ENCODE measurements at places on chromosomes 7 and 10.

- no peak for DNase-seq
Measured at GRCh38 chr10:49302088-49302487, 3.1 kb downstream of the C10orf71 start.

- no peak for DNase-seq
Measured at GRCh38 chr7:66078067-66078466, 2.4 kb downstream of the ASL start.

DNA sequence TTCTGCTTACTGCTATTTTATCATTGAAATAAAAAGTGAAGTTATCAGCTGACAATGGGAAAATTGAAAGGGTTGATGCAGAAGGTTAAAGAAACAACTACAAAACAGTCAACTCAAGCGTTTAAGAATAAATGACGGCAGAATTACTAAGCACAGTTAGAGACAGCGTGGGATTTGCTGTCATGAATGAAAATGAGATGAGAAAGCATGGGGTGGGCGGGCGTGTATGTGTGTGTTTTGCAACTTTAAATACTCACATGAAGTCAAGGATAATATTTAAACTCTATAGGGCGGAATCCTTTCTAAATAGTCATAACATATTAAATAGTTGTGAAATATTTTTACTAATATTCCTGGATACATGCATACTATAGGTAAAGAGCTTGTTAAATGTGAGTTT, 450.8 kb downstream of the ETV1 start:
- no peak for DNase-seq

DNA sequence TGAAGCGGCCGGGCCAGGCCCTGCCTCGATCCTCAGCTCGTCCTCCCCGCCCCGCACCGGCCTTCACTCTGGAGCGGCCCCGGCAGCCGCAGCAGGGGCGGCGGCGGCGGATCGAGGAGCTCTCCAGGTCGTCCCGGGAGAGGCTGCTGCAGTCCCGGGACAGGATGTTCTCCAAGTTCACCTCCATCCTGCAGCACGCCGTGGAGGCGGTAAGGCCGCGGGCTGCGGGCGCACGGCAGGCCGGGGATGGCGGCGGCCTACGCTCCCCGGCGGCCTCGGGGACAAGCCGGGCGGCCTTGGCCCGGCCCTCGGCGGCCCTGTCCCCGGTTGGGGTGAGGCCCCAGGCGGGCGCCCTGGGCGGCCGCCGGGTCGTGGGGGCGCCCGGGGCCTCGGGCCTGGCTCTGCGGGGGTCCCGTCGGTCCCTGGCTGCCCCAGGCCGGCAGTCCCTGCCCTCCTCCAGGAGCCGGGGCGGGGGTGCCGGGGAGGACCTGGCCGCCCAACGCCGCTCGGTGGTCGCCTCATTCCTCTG, 399 bp downstream of the FHIP2A start:
- DNase-seq, result no peak

DNA sequence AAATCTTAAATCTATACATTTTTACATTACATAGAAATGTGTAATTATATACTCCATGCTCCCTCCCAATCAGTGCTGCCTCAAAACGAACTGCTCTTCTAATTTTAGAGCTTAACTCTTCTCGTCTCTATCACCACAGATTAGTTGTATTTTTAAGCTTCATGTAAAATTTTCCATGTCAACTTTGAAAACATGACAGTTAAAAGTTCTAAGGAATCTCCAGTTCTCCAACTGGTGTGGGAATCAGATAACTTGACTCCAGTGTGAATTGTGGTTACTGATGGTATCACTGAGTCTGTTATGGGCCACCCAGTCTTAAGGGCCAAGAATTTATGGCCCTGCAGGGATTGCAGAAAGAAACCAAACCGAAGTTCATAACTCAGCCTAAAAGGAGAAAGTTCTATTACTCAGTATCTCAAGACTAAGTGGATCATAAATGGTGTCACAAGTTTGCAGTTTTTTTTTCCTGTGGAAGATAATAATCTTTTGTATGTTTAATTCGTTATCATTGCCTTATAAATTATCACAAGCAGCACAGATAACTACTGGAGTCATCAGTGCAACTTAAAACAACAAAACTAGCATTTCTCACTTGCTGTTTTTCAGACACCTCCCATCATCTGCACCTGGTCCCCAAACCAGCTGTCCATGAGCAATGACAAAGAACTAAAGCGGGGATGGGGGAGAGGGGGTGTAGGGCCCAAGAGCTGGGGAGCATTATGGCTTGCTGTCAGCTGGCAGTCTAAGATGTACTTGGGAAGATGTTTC, 31.5 kb upstream of the KMT2E start:
- no peak for DNase-seq

- no peak for DNase-seq
Measured at GRCh38 chr10:11517150-11517549, 94.3 kb downstream of the USP6NL start.

DNA sequence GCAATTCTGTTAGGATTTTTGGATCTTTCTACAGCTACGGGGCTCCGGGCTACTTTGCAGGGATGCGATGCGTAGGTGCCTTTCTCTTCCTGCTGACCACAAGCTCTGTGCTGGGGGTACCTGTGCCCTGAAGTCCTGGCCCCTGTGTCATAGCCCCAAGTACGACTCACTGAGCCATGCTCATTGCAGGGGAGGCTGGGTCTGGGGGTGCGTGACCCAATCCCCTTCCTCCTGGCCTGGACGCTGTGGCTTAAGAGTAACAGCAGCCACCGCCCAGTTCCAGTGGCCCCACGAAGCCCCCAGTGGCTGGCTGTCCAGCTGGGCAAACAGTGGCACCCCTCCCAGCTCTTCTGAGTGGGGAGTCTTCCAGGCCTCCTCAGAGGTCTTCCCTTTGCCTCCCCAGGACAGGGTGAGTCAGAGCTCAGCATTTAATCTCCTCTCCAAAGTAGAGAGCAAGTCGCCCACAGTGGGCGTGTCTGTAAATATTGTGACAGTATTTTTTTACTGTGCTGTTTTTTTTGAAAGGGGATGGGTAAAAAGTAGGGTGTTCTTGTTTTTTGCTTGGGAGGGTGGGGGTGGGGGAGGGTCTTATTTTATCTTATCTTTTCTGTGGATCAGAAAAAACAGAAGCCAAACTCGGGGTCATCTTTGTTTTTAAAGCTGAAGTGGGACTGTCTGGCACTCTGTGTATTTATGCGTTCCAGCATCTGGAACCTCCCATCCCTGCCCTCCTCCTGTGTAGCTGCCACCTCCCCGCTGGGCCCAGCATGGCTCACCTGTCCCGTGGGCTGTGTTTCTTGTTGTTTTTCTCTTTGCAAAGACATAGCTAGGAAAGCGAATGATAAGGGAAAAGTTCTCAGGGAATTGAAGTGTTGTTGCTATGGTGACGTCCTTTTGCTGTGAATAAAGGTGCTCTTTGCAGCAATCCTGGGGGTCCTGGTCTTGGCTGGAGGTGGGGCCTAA, 8.2 kb downstream of the LFNG start:
- DNase-seq, result no peak

DNA sequence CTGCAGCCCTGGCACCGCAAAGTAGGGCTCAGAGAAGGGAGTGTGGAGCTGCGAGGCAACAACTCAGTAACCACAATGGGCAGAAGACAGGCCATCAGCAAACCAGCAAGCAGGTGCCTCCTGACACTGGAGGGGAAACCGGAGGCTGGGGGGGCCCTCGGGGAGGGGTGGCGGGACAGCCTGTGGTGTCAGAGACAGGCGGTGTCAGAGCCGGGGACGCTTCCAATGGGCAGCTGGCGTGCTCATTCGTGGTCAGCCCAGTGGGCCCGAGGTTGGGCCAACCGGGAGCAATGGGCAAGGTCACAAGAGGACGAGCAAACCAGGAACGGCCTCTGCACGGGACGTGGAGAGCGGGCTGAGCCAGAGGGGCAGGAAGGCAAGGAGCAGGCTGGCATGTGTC, 158.1 kb downstream of the MAD1L1 start:
- no peak for DNase-seq

GRCh38 chr10:29345144-29345909, 56.5 kb downstream of the LYZL1 start:
- no peak for DNase-seq

- DNase-seq, result no peak
Measured at GRCh38 chr10:62059217-62059920, 157.9 kb downstream of the ARID5B start.

DNA sequence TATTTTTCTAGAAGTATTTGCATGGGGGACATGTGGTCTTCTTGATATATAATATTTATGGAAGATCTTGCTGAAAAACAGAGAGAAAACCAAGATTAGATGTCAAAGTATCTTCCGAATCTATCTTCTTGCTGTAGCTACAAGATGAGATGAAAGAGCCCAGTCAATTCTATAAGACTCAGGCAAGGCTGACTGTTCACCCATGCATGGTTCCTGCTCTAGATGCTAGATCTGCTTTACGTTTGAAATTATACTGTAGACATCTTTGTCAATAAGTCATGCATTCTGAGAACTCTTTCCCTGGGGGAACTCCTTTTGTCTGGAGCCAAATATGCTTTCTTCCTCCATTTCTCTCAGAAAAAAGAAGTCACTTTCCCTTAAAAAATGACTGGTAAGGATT, 1292.0 kb downstream of the XPNPEP1 start:
- no peak for DNase-seq

GRCh38 chr10:113961182-113962031, 82.3 kb upstream of the ADRB1 start:
- no peak for DNase-seq

DNA sequence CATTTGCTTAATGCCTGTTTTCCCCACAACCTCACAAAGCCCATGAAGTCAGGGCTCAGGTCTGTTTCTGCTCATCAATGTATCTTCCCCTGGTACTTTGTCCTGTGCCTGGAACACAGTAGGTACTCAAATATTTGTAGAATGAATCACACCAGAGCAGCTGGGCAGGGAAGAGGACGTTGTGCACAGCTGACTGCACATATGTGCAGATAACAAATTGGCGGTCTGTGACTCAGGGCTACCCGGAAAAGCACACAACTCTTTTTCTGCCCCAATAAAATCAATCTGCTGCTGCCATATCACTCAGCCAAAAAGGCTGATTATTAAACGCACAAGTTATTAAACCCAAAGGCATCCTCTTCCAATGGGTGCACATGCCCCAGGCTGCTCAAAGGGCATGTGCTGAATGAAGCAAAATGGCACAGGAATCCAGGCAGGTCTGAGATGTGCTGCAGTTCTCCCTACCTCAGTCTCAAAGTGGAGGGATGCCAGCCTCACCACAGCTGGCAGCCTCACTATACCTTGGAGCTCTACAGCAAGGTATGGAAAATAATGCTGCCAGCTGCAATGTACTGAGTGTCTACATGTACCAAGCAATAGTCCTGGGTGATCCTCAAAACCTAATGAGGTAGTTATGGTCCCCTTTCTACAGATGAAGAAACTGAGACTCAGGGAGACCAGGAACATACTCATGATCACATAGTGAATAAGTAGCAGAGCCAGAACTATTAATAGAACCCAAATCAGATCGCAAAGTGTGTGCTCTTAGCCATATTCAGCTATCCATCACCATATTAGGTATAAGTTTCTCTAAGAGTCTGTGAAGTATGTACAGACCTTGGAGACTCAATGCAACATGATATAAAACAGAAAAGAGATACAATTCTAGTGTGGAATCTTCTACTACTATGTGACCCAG, 43.4 kb downstream of the SORBS1 start:
- no peak for DNase-seq

GRCh38 chr10:11143242-11143641, 125.6 kb downstream of the CELF2 start:
- DNase-seq, result no peak

DNA sequence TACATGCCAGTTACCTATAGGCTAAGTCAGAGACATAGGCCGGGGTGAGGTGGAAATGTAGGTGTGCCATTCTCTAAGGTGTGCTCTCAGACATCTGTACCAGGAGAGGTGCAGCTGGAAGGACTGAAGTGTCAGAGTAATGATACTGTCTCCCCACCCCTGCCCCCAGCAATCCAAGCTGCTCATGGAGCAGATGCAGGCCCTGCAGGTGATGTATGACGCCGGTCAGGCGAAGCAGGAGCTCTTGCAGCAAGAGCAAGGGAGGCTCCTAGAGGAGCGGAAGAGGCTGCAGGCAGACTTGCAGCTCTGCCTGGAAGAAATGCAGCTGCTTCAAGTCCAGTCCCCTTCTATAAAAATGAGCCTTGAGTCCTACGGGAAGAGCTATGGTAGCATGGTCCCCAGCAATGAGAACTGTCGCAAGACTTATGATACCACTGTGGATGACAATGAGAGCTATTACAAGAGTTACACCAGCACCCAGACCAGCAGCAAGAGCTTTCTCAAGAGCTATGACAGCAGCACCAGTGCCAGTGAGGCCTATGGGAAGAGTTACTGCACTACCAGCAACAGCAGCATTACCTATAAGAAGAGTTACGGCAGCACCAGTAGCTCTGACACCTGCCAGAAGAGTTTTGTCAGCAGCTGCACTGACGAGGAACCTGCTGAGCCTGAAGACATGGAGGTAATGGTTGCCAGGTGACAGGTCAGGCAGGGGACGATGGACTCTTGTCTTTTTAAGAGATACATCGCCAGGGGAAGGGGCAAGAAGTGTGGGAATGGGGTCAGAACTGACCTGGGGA, 18.4 kb upstream of the FLNC start:
- DNase-seq, result no peak

DNA sequence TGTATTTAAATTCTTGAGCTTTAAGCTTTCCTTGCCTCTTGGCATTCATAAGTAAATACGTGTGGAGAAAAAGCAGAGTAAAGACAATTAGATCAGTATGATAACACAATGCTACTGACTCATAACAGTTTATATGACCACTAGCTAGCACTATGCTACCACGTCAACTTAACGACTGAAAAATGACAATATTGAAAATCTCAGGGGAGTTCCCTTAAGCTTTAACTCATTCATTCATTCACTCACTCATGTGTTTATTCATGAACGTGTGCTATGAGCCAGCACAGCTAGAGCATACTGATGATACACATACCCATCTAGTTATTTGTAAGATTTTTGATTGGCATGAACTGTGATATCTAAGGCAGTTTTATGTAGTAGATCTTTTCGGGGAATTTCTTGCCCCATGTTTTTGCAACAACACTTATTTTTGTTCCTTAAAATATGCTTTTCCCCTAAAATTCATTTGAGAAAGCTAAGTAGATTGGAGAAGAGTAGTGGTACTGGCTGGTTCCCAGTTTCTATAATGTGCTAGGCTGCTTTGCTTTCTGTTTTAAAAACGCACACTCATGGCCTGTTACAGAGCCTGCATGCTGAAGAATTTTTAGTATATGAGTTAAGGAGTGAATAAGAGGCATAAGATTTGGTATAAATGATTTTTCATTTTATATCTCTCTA, 57.4 kb upstream of the ACBD5 start:
- no peak for DNase-seq

GRCh38 chr10:79295563-79295962, 51.7 kb upstream of the PPIF start:
- no peak for DNase-seq

DNA sequence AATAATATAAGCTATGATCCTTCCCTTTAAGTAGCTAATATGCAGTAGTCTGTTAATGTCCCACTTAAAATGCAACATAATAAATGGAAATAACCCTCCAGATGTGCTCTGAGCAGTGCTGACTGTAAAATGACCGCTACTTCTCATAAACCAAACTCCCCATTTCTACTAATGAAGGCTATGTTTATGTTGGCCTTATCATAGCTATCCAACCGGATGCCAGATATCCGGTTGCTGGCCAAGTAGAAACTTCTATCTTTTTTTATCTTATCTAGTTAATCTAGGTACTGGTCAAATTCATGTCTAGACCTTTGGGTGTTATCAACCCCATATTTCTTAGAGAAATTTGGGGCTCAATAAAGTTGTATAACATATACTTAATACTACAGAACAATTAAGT, 56.6 kb downstream of the CHRM2 start:
- no peak for DNase-seq
